ENCODE measurements at places on chromosomes 5 and 9.
A peak's percentile ranks its signal among the peaks of the same experiment; 100 is the strongest.

DNA sequence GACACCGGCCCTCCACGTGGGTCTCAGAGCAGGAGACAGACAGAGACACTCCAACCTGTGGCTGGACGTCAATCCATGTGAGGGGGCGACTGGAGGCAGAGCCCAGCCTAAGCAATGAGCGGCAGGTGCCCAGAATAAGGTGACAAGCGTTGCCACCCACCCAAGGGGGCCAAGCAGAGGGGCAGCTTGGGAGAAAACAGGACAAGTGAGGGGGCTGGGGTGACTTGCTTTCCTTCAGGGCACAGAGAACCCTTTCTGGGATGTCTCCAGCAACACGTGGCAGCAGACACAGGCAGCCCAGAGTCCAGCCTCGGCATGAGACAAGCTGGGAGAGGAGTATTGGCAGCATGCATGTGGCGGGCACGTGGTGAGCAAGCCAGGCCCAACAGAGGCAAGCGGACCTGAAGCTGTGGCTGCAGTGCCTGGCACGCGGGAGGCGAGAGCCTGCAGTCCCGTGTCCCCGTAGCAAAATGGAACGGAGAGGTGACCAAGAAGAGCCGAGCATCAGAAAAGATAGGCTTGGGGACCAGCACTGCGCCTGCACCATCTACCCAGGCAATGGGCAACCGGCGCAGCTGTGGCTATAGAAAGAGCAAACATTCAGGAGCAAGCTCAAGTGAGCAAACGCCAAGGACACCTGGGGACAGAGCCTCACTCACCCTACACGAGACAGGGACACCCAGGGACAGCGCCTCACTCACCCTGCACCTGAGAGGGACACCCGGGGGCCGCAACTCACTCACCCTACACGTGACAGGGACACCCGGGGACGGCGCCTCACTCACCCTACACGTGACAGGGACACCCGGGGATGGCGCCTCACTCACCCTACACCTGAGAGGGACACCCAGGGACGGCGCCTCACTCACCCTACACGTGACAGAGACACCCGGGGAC lies 6.2 kb downstream of the TERT start:
- DNase-seq: no peak

- DNase-seq: no peak
These were observed 3.4 kb downstream of the NOTCH1 start for GRCh38 chr9:136542241-136543040.

DNA sequence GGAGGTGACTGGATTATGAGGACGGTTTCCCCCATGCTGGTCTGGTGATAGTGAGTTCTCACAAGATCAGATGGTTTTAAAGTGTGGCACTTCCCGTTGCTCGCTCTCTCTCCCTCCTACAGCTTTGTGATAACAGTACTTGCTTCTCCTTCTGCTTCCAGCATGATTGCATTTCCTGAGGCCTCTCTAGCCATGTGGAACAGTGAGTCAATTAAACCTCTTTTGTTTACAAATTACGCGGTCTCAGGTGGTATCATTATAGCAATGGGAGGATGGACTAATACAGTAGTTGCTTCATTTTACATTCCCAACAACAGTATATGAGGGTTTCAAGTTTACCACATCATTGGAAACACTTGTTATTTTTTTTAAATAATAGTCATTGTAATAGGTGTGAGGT lies 937.3 kb upstream of the ARRDC3 start:
- DNase-seq: no peak

DNA sequence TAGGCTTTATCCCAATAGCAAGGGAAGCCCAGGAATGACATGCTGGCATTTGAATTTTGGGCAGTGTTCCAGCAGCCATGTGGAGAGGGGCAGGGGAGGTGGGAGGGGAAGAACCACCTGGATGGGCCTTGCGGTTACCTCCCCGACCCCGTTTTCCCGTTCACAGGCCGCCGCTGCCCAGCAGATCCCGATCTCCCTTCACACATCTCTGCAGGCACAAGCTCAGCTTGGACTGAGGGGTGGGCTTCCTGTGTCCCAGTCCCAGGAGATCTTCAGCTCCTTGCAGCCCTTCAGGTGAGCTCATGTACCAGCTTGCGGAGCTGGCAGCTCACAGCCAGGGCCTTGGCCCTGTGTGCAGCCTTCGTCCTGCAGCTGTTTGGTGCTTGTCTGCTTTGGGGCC lies 15.7 kb upstream of the POMT1 start:
- no peak for DNase-seq

DNA sequence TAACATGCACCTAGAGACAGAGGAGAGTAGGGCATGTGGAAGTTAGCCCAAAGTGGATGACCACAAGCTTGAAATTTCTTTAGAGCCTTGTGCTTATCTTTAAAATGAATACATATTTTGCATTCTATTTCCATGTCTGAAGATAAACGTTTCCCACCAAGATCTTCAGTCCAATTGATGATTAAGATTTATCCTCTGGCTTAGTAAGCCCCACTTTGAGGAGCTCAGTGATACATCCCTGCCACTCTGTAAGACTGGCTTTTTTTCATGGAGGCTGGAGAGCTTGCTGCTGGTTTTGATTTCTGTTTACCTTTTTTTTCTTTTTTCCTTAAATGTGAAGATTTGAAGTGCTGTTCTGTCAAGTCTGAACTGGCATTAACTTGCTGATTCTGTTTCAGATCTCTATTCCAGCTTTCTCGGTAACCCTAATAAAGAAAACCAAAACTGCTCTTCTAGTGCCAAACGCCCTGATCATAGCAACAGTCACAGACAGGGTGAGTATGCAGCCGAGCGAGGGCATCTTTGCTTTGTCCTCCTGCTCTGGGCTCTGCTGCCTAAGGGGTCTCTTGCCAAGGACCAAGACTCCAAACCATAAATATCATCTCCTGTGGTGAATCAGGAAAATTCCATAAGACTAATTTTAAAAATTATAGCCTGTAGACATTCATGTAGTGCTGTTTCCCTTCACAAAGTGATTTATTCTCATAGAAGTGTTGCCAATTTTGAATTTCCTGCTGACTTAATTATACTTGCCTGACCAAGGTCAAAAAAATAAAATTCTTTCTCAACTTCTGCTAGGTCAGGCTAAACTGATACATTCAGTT lies 54.3 kb downstream of the GRAMD2B start:
- no peak for DNase-seq

GRCh38 chr5:129904667-129905472 lies 605 bp downstream of the CHSY3 start:
- DNase-seq: peak; percentile 4

- no peak for DNase-seq
These were observed at the start of gene IRX2 for GRCh38 chr5:2751592-2752021. TSS of gene IRX2 (minus strand) at chr5:2751677. CDS start at chr5:2751413, 264 bp downstream.

GRCh38 chr5:59189472-59190244 lies 606.8 kb downstream of the RAB3C start:
- DNase-seq: no peak

DNA sequence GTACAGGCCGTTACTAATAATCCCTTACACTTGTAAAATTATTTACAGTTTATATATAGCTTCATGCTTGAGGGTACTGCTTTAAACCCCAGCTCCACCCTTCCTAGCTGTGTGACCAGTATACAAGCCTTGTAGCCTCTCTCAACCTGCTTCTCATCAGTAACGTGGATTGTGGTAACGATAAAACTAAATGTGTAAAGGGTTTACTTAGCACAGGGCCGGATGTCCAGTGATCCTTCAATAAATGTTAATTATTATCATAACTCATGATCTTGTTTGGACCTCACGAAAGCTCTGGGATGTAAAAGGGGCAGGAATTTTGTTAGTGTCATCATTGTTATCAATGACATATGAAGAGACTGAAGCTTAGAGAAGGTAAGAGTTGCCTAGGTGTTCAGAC lies 7.5 kb upstream of the ARSI start:
- no peak for DNase-seq

GRCh38 chr9:129489838-129490582 lies 130.9 kb downstream of the C9orf50 start:
- DNase-seq: no peak

- no peak for DNase-seq
These were observed 66.5 kb downstream of the COL27A1 start for GRCh38 chr9:114221706-114222465.

GRCh38 chr9:71929791-71930440 lies 18.5 kb downstream of the C9orf85 start:
- no peak for DNase-seq

GRCh38 chr9:16039988-16040761 lies 487.3 kb downstream of the CCDC171 start:
- DNase-seq: peak; percentile 65

- DNase-seq: no peak
These were observed 196.9 kb upstream of the PANK3 start for GRCh38 chr5:168776070-168776469.

Measured in NCI-H146 (cell line).